CD4-positive, alpha-beta T cell (primary cell): ENCODE measurements at places on chromosomes 6 and 20. TPM values are rescaled to one million over a fixed set of nuclear protein-coding genes. Genes with fewer than 3 reads are reported as not detected.

- peak within 1 kb of the TSS; percentile 93 for H3K4me3 ChIP-seq
- peaks cover 32% of the 10 kb centered on the region for H3K4me1 ChIP-seq
- H3K27me3 ChIP-seq: no peaks in the 10 kb centered on the region
- peaks cover 5% of the 10 kb centered on the region for H3K36me3 ChIP-seq
Measured at GRCh38 chr6:2999618-3000557, at the start of gene NQO2. Gene NQO2, plus strand, starts transcription at chr6:2999894. Its CDS starts 6,659 bp downstream, at chr6:3006553.

DNA sequence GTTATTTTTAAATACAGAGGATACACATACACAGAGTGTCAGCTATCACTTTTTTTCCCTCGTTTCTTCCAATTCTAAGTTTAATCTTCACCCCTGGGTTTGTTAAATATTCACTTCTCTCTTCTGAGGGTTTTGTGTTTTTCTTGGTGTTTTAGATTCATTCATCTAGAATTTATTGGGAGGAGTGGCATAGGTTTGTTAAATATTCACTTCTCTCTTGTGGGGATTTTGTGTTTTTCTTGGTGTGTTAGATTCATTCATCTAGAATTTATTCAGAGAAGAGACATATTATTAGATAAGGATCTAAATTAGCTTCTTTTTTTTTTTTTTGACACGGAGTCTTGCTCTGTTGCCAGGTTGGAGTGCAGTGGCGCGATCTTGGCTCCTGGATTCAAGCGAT is 3.9 kb downstream of the GTF2H5 start:
- no peaks in the 10 kb centered on the region for H3K27me3 ChIP-seq
- peaks cover 3% of the 10 kb centered on the region for H3K36me3 ChIP-seq
- H3K4me3 ChIP-seq: no peak overlapping the region
- H3K4me1 ChIP-seq: peaks cover 12% of the 10 kb centered on the region

GRCh38 chr20:23684261-23684660 is 4.6 kb downstream of the CST4 start:
- H3K4me3 ChIP-seq: no peak overlapping the region
- H3K27me3 ChIP-seq: no peaks in the 10 kb centered on the region
- H3K36me3 ChIP-seq: no peaks in the 10 kb centered on the region
- no peak overlapping the region for H3K27ac ChIP-seq
- no peak for DNase-seq
- H3K4me1 ChIP-seq: no peaks in the 10 kb centered on the region

The DAAM2 gene
- not detected for total RNA-seq

DNA sequence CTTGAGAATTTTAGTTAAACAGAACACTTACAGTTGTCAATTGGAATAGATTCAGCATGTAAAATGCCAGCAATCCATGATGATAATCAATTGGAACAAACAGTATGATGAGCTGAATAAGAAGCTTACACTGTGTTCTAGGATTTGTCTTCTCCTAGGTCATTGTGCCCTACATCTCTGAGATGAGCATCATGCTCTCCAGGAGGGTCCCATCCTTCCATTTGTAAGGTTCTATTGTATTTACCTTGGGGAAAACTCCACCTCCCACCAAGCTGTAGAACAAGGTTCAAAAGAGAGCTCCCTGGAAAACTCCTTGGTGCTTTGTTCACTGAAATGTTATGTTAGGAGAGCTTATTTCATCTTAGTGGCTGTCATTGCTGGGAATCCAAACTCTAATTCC is 60.8 kb downstream of the OR2B2 start:
- no peaks in the 10 kb centered on the region for H3K4me1 ChIP-seq
- no peak for DNase-seq
- no peaks in the 10 kb centered on the region for H3K27me3 ChIP-seq
- H3K36me3 ChIP-seq: no peaks in the 10 kb centered on the region
- H3K27ac ChIP-seq: no peak overlapping the region
